ENCODE measurements at places on chromosomes 13 and 19.

GRCh38 chr13:113864273-113864890, 506 bp upstream of the GAS6 start:
- no peak for DNase-seq

- no peak for DNase-seq
These were observed 466.7 kb downstream of the TUBA3C start for GRCh38 chr13:18714889-18715288.

- DNase-seq = no peak
These were observed 984 bp downstream of the SIX5 start for GRCh38 chr19:45767881-45768654.

GRCh38 chr19:10433131-10433536, 12.8 kb downstream of the PDE4A start:
- DNase-seq = no peak

GRCh38 chr19:38452430-38453366, 19.2 kb downstream of the RYR1 start:
- no peak for DNase-seq

DNA sequence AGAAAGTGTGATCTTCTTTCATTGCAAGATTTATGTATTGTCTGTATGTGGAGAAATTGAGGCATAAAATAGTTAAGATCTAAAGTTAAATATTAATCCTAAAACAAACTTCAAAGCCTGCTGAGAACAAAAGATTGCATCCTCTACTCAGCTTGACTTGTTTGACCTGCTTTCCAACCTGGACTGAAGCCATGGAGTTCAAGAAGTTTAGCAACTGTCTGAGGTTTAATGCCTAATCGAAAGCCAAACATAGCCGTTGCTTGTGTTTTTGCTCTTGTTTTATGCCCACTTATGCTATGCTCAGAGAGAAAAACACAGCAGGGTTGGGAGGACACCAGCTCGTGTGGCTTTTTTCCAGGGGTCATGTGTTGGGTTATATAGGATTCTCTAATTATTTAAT, 135.6 kb downstream of the NUFIP1 start:
- DNase-seq = peak; percentile 16

DNA sequence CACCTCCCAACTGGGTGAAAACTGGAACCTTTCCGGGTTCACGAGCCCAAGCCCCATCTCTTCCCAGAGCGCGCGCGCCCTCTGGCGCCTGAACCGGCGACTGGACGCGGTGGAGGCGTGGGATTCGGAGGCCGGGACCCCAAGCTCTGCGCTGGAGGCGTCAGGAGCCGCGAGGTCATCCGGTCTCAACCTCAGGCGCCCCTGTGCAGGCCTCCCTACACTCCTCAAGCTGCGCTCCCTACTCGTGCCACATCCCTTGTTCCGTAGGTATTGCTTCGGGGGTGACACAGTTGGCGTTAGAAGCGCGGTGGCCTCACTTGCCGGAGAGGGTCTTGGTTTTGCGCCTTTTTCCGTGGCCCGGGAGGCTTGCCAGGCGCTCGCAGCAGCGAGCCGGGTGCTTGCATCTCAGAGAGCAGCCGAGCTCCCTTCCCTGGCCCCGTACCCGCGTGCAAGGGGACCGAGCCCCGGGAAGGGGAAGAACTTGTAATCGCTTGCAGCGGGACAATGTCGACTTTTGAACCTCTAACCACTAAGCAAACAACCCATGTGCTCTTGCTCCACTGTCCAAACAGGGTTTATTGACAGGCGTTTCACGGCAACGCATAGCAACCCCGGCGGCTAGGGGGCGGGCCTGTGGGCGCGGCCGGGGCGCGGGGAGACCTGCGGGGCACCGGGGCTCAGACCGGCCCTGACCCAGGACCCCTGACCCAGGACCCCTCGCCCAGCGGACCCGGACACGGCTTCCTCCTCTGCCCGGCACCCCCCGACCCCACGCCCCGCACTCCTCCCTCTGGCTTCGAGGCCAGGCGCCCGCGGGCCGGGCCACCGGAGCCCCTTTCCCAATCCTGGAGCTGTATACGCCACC, 8.5 kb downstream of the CDX2 start:
- DNase-seq = peak; percentile 79

GRCh38 chr13:30394751-30395191, 27.5 kb upstream of the UBE2L5 start:
- no peak for DNase-seq

DNA sequence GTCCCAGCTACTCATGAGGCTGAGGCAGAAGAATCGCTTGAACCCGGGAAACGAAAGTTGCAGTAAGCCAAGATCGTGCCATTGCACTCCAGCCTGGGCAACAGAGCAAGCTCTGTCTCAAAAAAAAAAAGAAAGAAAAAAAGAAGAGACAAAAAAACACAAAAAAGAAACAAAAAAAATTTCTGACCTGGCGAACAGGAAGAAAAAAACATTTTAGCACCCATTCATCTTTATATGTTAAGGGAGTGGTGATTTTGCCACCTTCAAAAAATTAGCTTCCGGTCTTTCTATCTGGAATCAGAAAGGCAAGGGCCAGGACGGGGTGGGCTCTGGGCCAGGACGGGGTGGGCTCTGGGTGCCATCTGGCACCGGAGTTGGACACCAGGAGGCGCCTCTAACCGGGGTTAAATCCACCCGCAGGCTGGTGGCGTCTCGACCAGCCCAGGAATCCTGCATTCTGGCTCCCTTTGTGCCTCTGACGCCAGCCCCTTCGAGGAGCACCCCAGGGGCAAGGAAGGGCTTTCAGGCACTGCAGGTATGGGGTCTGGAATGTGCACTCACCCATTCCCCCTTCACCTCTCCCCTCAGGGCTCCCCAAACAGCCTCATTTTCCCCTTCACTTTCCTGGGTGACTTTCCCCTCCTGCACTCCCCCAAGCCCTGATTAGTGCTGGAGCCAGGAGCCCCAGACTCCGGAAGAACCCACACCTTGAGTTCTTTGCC, 10.4 kb upstream of the ZSWIM4 start:
- peak; percentile 68 for DNase-seq

Data from NCI-H1092 (cell line).